NCI-H2171 (cell line): ENCODE measurements at places on chromosomes 3 and 15.
A peak's percentile ranks its signal among the peaks of the same experiment; 100 is the strongest.

- no peak for DNase-seq
Observed at GRCh38 chr3:158453865-158454264, 117.1 kb upstream of the MLF1 start.

- no peak for DNase-seq
Observed at GRCh38 chr3:143753006-143753405, 95.3 kb downstream of the SLC9A9 start.

GRCh38 chr3:11591002-11591355, 52.7 kb downstream of the VGLL4 start:
- no peak for DNase-seq

DNA sequence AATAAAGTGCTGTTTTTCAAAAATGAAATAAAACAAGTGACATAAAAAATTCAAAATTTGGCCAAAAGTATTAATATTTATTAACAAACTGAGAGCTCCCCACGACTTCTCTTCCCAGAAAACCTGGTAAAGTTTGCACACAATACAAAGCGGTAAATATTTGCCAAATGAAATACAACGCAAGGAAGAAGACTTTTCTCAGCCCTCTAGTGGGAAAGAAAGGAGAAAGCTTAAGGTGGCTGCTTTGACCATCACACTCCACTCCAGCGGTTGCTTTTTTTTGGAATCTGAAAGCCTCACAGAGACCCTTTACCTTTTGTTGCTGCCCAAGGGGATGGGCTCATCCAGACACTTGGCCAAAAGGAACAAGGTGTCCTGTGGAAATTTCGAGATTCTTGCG, 1.1 kb upstream of the GK5 start:
- no peak for DNase-seq

GRCh38 chr3:133831966-133832801, 26.6 kb downstream of the SRPRB start:
- DNase-seq: no peak

DNA sequence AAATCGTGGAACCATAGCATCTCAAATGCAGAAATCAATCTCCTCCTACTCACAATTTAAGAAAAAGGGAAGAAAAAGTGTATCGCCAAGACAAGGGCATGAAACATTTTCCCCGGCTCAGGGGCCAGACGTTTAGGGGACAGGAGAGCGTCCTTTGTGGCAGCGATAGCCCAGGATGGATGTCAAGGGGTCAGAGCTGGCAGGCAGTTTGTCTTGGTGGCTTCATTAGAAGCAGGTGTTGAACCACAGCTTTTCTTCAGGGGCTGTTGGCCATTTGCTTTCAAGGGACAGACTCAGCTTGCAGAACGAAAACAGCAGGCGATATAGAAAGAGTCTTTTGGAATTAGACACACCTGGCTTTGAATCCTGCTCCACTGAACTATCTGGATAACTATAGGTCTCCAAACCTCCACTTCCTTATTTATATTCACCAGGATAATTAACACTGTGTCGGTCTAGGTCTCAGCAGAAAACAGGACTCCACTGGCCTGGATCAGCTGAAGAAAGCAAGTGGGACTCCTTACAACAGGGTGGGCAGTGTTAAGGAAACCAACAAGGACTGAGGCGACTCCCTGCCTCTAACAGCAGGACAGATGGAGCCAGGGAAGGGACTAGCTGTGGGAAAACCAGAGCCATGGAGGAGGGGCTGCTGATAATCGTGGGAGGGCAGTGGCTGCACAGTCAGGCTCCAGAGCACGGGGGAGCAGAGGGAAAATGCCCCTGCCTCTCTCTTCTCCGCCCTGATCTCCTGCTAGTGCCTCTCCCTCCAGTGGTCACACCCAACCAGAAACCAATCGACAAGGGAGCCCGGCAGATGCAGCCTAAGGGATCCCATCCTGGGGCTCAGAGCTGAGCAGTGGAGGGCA, 123.6 kb downstream of the LIPC start:
- DNase-seq: peak; percentile 44

DNA sequence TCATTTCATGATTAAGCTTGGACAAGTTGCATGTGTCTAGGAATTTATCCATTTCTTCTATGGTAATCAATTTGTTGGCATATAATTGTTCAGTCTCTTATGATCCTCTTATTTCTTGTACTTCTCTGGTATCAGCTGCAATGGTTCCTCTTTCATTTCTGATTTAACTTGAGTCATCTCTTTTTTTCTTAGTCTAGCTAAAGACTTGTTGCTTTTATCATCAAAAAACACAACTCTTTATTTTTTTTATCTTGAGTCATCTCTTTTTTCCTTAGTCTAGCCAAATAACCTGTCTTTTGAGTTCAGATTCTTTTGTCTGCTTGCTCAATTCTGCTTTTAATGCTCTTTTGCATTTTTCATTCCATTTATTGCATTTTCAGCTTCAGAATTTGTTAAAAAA, 37.3 kb downstream of the UBE3A start:
- DNase-seq: no peak

GRCh38 chr15:31347067-31347975, 20.7 kb downstream of the KLF13 start:
- DNase-seq: no peak

- no peak for DNase-seq
Observed at GRCh38 chr15:73246439-73246838, 122.3 kb downstream of the HCN4 start.

- no peak for DNase-seq
Observed at GRCh38 chr15:84598993-84599392, 1.8 kb upstream of the ZSCAN2 start.

DNA sequence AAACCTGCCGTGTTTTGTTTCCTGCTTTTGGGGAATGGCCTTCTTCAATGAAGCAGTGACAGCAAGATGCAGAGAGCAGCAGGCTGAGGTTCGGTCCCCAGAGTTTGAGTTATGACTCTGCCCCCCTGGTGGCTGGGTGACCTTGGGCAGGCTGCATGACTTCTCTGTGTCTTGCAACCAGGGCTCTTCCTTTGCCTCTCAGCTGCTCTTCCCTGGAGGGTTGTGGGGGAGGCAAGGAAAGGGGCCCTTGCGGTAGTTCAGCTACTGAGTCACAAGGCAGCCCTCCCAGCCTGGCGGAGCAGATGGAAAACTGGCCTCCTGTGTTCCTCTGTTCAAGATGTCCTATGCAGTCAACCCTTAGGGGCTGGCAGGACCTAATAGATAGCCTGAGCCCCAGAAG, 17.1 kb downstream of the CTXND1 start:
- no peak for DNase-seq

- DNase-seq: no peak
Observed at GRCh38 chr3:179541596-179541995, 21.1 kb upstream of the ACTL6A start.

- no peak for DNase-seq
Observed at GRCh38 chr3:11434563-11435096, 162.4 kb downstream of the ATG7 start.

DNA sequence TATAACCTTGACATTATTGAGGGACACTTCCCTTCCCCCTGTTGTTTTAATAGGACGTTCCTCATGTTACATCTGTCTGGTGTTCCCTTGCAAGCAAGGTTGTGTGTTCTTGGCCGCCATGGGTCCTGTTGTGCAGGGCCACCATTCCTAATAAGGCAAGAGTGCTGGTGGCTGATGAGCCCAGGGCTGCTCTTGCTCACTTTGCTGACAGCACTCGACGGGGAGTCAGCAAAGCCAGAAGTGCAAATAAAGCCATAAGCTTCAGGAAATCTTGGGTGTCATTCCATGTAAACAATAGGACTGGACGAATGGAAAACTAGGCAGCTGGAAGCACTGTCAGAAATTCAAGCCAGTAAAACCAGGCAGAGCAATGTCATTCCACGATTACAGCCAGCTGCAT, 75.8 kb downstream of the SQOR start:
- DNase-seq: no peak

- DNase-seq: peak; percentile 55
Observed at GRCh38 chr3:108552267-108553159, 36.7 kb downstream of the CIP2A start.

GRCh38 chr3:161100994-161101393, 4.2 kb downstream of the B3GALNT1 start:
- DNase-seq: no peak

- DNase-seq: peak; percentile 24
Observed at GRCh38 chr3:158918008-158918407, 116.2 kb downstream of the MFSD1 start.
